Naive thymus-derived CD4-positive, alpha-beta T cell (primary cell): ENCODE measurements at places on chromosomes 6 and 20. TPM values are rescaled to one million over a fixed set of nuclear protein-coding genes. Genes with fewer than 3 reads are reported as not detected.

ULBP1 gene
- total RNA-seq: not detected

GRCh38 chr6:106490030-106490429 is 129.5 kb downstream of the CRYBG1 start:
- DNase-seq: no peak

DNA sequence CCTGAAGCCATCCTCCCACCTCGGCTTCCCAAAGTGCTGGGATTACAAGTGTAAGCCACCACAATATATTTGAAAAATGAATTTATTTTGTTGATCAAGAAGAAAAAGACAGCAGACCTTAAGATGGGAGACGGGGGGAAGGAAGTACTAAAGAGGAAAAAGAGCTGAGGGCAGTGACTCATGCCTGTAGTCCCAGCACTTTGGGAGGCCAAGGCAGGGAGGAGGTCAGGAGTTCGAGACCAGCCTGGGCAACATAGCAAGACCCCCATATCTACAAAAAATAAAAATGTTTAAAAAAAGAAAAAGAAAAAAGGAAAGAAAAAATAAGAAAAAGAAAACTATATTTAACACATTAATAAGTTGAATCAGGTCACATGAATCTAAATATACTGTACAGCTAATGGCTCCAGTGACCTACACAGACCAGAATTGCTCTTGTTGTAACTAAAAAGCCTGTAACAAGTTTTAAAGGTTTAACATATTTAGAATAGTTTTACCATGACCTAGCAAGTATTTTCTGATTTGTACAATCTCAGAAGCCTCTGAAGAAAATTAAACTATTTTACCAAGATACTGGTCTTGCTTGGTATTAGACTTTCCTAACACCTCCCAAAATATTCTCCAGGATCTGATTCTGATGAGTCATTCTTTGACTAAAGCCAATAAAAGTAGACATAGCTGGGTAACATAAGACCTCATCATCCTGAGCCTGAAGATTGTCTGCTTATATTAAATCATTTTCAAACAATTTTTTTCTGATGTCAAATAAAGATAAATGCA is 4.3 kb upstream of the AKIRIN2 start:
- DNase-seq: no peak

ANKRD66 gene
- not detected for total RNA-seq

DNA sequence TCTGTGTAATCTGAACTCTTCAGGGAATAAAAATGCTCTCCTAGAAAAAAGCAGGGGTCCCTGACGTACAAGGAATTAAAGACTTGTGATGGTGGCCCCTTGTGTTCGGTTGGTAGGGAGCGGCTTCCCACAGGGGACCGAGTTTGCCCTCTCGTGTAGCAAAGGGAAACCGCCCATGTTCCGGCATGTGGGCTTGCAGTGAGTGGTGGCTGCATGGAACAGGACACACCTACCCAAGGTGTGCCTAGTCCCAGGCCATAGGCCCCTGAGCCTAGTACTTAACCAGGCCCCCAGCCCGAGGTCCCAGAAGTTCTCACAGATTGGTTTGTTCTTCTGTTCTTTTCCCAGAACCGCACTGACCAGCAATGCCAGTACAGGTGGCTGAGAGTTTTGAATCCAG is 15.5 kb downstream of the MYBL2 start:
- DNase-seq: no peak

DNA sequence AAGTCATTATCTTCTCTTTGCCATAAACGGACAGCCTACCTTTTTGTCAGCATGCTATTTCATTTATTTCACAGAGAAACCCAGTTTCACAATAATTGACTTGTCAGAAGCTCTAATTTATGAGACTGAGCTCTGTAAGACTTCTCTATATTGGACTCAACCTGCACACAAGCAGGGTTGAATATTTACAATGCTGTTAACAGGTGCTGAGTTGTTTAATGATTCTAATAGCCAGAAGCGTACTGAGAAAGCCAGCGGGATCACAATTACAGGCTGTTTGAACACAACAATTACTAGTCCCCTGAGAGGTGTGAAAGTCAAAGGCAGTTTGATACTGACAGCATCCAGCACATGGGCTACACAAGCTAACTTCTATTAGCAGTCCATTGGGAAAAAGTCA is 128.2 kb upstream of the SIM1 start:
- no peak for DNase-seq

DNA sequence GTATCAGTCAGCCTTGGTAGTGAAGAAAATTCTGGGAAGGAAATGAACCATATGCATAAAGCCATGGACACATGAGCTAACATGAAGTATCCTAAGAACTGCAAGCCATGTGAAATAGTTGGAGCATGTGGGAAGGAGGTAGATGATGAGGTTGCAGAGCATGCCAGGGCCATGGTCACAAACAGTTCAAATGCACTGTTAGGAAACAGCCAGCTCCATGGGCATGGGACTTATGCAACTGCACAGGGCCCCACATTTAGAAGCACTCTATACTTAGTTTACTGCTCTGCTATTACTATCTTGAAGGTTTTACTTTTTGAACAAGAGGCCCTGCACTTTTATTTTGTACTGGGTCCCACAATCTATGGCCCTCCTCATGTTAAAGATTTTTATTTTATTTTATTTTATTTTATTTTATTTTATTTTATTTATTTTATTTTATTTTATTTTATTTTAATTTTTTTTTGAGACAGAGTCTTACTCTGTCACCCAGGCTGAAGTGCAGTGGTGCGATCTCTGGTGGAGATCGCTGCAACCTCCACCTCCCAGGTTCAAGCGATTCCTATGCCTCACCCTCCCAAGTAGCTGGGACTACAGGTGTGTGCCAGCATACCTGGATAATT is 169.1 kb downstream of the IBTK start:
- no peak for DNase-seq

SNRNP48 gene
- 14.0 and 14.7 TPM in 2 replicates for total RNA-seq

MTG2 gene
- 20.4 TPM for total RNA-seq

- no peak for DNase-seq
Observed at GRCh38 chr6:76275746-76276145, 203.3 kb upstream of the IMPG1 start.

GRCh38 chr6:12174878-12175277 is 115.3 kb upstream of the EDN1 start:
- no peak for DNase-seq

SMOC2 gene
- total RNA-seq: not detected

- no peak for DNase-seq
Observed at GRCh38 chr6:8017705-8018104, 46.5 kb downstream of the BLOC1S5 start.

DNA sequence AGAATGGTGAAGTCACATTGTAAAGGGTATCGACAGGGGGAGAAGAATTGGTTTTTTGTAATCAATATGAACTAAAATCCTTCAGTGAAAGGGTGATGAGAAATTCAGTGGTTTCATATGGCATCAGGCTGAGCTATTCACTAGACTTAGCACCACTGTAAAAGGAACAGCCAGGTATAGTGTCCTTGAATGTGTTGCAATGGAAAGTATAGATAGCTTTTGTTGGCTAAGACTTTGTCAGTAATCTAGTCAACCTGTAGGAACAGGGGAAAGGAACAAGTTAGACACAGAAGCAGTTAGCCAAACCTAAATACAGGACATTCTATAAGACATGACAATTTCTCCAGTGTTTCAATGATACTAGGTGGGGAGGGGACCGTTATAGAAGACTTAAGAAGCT is 172.6 kb upstream of the MOCS1 start:
- no peak for DNase-seq
